ENCODE measurements at places on chromosomes 3 and 15.

- DNase-seq, result no peak
Observed at GRCh38 chr15:58486062-58486461, 54.3 kb downstream of the LIPC start.

DNA sequence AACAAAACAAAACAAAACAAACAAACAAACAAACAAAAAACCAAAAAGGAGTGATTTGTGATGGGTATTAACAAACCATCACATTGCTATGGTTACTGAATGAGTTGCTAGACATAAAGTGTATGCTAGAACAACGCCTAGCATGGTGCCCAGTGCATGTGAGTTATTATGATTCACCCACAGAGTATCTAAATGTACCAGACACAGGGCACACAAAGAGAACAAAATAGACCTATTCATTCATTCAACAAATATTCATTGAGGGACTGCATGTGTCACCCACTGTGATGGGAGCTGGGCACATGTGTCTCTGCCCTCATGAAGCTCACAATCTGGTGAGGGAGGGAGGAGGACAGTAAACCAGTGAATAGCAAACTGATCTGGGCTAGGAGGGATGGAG is 11.6 kb upstream of the ACAN start:
- DNase-seq, result no peak

DNA sequence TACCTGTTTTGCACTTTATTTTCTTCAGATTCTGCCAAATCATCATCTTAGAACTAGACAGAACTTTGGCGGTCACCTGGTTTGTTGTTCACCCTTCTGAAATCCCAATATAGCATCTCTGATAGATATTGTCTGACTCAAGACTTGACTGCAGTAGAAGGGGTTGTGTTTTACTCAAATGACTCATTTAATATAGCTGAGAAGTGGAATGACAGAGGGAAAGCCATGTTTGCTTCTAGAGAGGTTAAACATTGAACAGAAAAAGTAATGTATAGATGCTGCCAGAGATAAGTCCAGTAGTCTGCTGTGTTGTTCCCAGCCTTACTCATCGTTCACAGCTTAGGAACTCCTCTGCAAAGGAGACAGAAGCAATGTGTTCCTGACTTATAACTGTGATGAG is 402.0 kb downstream of the AGBL1 start:
- no peak for DNase-seq

DNA sequence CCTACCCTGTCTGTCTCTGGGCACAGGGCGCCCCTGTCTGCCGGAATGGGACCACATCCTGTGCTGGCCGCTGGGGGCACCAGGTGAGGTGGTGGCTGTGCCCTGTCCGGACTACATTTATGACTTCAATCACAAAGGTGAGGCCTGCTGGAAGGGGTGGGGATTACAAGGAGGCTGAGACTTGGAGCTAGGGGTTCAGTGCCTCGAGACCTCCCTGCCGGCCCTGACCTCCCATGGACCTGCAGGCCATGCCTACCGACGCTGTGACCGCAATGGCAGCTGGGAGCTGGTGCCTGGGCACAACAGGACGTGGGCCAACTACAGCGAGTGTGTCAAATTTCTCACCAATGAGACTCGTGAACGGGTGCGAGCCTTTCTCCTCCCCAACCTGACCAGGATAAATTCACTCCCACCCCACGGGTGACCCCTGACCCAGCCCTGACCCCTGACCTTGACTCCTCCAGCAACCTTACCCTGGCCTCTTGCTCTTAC is 20.4 kb downstream of the PTH1R start:
- no peak for DNase-seq

DNA sequence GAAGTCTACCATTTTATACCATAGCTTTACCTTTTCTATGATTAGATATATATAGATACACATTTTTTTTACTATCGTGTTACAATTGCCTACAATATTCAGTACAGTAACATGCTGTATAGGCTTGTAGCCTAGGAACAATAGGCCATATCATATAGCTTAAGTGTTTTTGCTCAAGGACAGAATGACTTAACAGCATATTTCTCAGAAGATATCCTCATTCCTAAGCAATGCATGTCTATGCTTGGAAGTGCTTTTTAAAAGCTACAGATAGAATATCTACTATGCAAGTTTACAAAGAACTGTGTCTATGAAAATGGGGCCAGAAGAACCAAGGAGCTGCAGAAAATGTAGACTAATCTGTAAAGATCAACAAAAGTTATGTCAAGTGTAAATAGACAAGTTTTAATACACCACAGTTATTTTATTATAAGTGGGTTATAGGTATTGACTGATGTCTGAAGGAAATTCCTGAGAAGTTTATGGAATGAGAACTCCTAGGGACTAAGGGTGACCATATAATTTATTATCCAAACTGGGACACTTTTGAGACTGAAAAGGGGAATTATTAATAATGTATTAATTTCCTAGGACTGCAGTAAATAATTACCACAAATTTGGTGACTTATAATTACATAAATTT is 138.7 kb upstream of the TGFBR2 start:
- no peak for DNase-seq

DNA sequence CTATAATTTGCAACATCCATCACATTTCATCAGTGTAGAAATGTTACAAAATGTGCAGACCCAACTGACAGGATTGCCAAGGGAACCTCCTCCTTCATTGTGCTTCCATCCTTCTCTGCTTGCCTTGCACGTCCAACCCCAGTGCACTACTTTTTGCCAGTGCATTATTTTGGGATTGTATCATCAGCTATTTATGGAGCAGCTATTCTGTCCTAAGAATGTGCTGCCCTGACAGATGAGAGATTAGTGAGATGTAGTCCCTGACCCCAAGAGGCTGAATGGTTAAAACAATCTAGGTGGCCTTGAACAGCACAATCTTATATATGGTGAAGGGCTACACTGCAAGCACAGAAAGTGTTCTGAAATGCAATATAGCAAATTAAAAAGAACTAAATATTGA is 935.8 kb downstream of the IGSF11 start:
- no peak for DNase-seq

Data from GM20000 (cell line).